ENCODE measurements at places on chromosomes 7 and 10. TPM values are rescaled to one million over a fixed set of nuclear protein-coding genes. Genes with fewer than 3 reads are reported as not detected.

The LIPF gene
- total RNA-seq: not detected

The H2BK1 gene
- total RNA-seq: not detected

The RNF133 gene
- not detected for total RNA-seq

The GLI3 gene
- total RNA-seq: 10.0 TPM

The GALNT17 gene
- not detected for total RNA-seq

The PODXL gene
- 49.0 TPM for total RNA-seq

The VGF gene
- total RNA-seq: 0.59 TPM

The TEX47 gene
- not detected for total RNA-seq

The EPHA1 gene
- total RNA-seq: not detected

The KCP gene
- under 0.01 TPM for total RNA-seq

The CABCOCO1 gene
- not detected for total RNA-seq

The TMEM229A gene
- not detected for total RNA-seq

The EN2 gene
- not detected for total RNA-seq

The PAX2 gene
- not detected for total RNA-seq

The COL13A1 gene
- 17.1 TPM for total RNA-seq

The OPN1SW gene
- total RNA-seq: not detected

The PTN gene
- 26.4 TPM for total RNA-seq

The SNX10 gene
- total RNA-seq: 31.1 TPM

The GPR26 gene
- total RNA-seq: under 0.01 TPM

The TMEM26 gene
- total RNA-seq: 1.2 TPM

The AQP1 gene
- total RNA-seq: 70.4 TPM

The UCN3 gene
- total RNA-seq: not detected

The ITIH5 gene
- 7.6 TPM for total RNA-seq

The CYP3A5 gene
- total RNA-seq: 0.24 TPM

The KLF14 gene
- under 0.01 TPM for total RNA-seq

The DOCK1 gene
- total RNA-seq: 17.4 TPM

The METTL27 gene
- 0.12 TPM for total RNA-seq

The GIMAP2 gene
- total RNA-seq: 9.1 TPM

The CUZD1 gene
- total RNA-seq: 0.48 TPM

The KCNIP2 gene
- 0.12 TPM for total RNA-seq

The PDE6C gene
- total RNA-seq: not detected
